Left lung (tissue), 14 donors: ENCODE measurements at places on chromosomes 7 and 10.

DNA sequence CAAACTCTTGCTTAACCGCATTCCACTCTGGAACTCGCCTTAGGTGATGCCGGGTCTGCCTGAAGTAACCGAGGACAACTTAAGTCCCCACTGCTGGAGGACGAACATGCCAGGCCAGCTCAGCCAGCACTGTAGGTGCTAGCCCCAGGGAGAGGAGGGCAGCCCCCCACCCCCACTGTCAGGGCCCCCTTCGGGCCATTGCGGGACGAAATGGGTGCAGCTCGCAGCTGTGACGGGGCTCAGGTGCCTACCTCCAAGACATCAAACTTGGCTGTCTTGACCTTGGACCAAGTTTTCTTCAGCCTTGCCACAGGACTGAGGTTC lies 60.4 kb downstream of the CSGALNACT2 start:
- no peak for DNase-seq

DNA sequence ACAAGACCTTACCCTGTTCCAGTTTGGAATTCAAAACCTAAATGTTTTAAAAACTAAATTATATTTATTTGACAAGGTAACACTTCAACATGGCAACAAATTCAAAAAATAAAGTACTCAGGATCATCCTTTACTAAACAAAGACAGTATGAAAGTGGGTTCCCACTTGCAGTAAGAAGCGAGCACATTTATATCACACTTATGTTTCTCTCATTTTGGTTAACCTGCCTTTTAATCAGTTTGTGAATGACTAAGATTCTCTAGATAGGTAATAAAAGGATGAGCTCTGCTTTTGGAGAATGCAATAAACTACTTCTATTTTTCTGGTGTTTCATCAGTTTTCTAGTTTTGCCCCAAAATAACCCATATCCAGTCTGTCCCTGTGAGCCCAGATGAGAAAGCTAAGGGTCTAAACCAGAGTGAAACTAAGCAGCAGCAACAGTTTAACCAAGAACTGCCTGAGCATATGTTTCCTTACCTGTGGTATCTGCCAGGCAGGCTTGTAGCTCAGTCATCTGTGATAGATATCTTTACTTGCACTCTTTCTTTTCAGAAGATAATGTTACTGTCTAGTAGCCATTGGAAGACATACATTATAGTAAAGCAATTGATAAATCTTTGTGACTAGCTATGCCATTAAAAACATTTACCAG lies 64.1 kb downstream of the ABLIM1 start:
- DNase-seq, result no peak

- no peak for DNase-seq
Measured at GRCh38 chr7:48154792-48155413, 16.4 kb upstream of the ABCA13 start.

DNA sequence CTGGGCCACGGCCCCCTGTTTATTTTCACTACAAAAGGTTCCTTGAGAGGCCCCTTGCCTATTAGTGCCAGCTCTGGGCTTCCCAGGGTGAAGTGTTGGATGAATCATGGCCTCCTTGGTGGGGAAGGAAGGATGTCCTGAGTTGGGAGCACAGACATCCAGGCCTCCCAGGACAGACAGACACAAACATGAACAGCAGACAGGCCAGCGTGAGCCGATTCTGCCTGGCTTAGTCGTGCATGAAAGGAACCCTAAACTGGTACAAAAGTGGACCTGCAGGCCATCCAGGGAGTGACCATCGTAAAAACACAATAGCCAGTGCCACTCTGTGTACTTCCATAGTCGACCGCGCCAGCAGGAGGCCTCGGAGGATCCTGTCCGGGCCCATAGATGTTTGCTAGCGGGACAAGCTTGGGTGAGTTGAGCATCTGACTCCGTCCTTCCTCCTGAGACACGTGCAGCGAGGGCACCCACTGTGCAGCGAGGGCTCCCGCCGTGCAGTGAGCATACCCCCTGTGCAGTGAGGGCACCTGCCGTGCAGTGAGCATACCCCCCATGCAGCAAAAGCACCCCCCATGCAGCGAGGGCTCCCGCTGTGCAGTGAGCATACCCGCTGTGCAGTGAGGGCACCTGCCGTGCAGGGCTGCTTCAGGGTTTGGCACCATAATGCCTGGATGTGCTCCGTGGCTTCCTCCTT lies 51.3 kb upstream of the PRKAR1B start:
- no peak for DNase-seq
